ENCODE measurements at places on chromosomes 16 and 17. TPM values are rescaled to one million over a fixed set of nuclear protein-coding genes. Genes with fewer than 3 reads are reported as not detected.
A peak's percentile ranks its signal among the peaks of the same experiment; 100 is the strongest.

- no peaks in the 10 kb centered on the region for H3K36me3 ChIP-seq
- peak; percentile 90 for DNase-seq
- H3K4me1 ChIP-seq, result peaks cover 14% of the 10 kb centered on the region
- H3K4me3 ChIP-seq, result peak overlapping the region; percentile 64
- no peaks in the 10 kb centered on the region for H3K27me3 ChIP-seq
- peak overlapping the region; percentile 91 for H3K27ac ChIP-seq
Observed at GRCh38 chr16:21952040-21952792, 945 bp upstream of the UQCRC2 start.

- H3K27ac ChIP-seq, result no peak overlapping the region
- H3K27me3 ChIP-seq, result no peaks in the 10 kb centered on the region
- no peaks in the 10 kb centered on the region for H3K4me1 ChIP-seq
- H3K4me3 ChIP-seq, result no peak overlapping the region
- H3K36me3 ChIP-seq, result no peaks in the 10 kb centered on the region
- DNase-seq, result no peak
Observed at GRCh38 chr16:80591071-80591915, 50.5 kb downstream of the DYNLRB2 start.

- peaks cover 6% of the 10 kb centered on the region for H3K36me3 ChIP-seq
- no peak overlapping the region for H3K27ac ChIP-seq
- no peak for DNase-seq
- no peaks in the 10 kb centered on the region for H3K27me3 ChIP-seq
- no peaks in the 10 kb centered on the region for H3K4me1 ChIP-seq
Observed at GRCh38 chr16:22386976-22387375, 12.6 kb upstream of the CDR2 start.

GRCh38 chr16:23131436-23131835 lies 17.8 kb downstream of the USP31 start:
- no peak overlapping the region for H3K4me3 ChIP-seq
- H3K27me3 ChIP-seq, result no peaks in the 10 kb centered on the region
- H3K27ac ChIP-seq, result no peak overlapping the region
- H3K36me3 ChIP-seq, result no peaks in the 10 kb centered on the region
- no peaks in the 10 kb centered on the region for H3K4me1 ChIP-seq

GRCh38 chr17:35086164-35086563 lies 22.7 kb upstream of the RFFL start:
- H3K27ac ChIP-seq, result no peak overlapping the region
- no peaks in the 10 kb centered on the region for H3K36me3 ChIP-seq
- DNase-seq, result no peak
- no peaks in the 10 kb centered on the region for H3K27me3 ChIP-seq

GRCh38 chr16:46736695-46737094 lies 11.4 kb downstream of the MYLK3 start:
- no peak overlapping the region for H3K27ac ChIP-seq
- no peak for DNase-seq
- H3K4me3 ChIP-seq, result no peak overlapping the region
- H3K4me1 ChIP-seq, result no peaks in the 10 kb centered on the region

- no peaks in the 10 kb centered on the region for H3K27me3 ChIP-seq
- no peak overlapping the region for H3K4me3 ChIP-seq
- H3K27ac ChIP-seq, result no peak overlapping the region
- no peaks in the 10 kb centered on the region for H3K4me1 ChIP-seq
- H3K36me3 ChIP-seq, result no peaks in the 10 kb centered on the region
Observed at GRCh38 chr17:61574542-61575351, 16.3 kb downstream of the NACA2 start.

- no peak overlapping the region for H3K4me3 ChIP-seq
- no peaks in the 10 kb centered on the region for H3K27me3 ChIP-seq
- H3K4me1 ChIP-seq, result no peaks in the 10 kb centered on the region
- DNase-seq, result no peak
- no peaks in the 10 kb centered on the region for H3K36me3 ChIP-seq
Observed at GRCh38 chr17:67223924-67224323, 21.1 kb downstream of the HELZ start.

Gene PHOSPHO1
- total RNA-seq, result not detected

Gene SGCA
- total RNA-seq, result not detected
